ENCODE measurements at places on chromosomes 3 and 15.
A peak's percentile ranks its signal among the peaks of the same experiment; 100 is the strongest.

- no peak for DNase-seq
Measured at GRCh38 chr3:25727316-25727715, 55.9 kb downstream of the NGLY1 start.

GRCh38 chr3:31802981-31803740, 177.9 kb downstream of the OSBPL10 start:
- DNase-seq, result no peak

DNA sequence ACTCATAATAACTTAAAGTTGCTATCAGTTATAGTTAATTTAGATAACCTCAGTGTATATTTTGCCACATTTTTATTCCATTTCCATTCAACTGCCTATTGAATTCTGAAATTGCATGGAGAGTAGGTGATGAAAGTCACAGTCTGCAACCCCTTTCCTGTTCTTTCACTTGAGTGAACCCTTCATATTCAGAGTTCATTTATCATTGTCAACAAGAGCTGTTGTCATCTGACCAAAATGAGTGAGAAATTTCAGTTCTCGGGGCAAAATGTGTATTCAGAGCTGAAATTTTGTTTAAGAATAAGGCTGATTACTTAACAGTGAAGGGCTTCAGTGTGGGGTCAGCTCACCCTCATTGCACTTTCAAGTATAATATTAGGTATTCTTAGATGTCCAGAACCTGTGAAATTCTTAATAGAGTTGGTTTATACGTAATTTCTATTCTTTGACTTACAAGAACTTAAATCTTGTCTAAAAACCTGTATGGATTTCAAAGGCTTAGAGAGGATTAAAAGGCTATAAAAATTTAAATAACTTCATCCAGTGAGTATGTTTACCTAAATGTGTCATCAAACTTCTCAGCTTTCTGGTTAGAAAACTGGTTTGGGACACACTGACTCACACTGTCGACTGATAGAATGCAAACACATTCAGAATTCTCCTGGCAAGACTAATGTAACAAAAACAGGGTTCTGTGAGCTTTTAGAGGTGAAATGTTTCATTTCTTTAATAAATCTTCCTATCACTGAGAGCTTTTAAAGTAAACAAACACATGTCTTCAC, 92.2 kb downstream of the CMSS1 start:
- DNase-seq, result peak; percentile 6

- no peak for DNase-seq
Measured at GRCh38 chr15:25862472-25863110, 536 bp downstream of the ATP10A start.

GRCh38 chr3:88057630-88058305, 1.0 kb downstream of the CGGBP1 start:
- no peak for DNase-seq

GRCh38 chr3:189638276-189639031, 7.3 kb downstream of the TP63 start:
- no peak for DNase-seq
